ENCODE measurements at places on chromosomes 13 and 19. TPM values are rescaled to one million over a fixed set of nuclear protein-coding genes. Genes with fewer than 3 reads are reported as not detected.

Gene RXFP2
- total RNA-seq, result not detected

Gene ZNF177
- total RNA-seq, result 3.3 TPM

Gene SYNGR4
- not detected for total RNA-seq

GRCh38 chr13:33331962-33332361, 46.4 kb upstream of the STARD13 start:
- no peak for DNase-seq

- DNase-seq, result no peak
These were observed 16.2 kb downstream of the EGLN2 start for GRCh38 chr19:40815223-40815622.

DNA sequence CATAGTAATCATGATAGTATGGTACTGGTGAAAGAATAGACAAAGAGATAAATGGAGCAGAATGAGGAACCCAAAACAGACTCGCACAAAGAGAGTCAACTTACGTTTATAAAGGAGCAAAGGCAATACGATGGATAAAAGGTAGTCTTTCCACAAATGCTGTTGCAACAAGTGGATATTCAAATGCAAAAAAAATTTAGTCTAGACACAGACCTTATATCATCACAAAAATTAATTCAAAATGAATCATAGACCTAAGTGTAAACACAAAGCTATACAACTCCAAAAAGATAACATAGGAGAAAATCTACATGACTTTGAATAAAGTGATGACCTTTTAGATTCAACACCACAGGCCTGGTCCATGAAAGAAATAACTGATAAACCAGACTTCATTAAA, 131.6 kb downstream of the KL start:
- DNase-seq, result no peak

- DNase-seq, result no peak
These were observed at the start of gene APOE for GRCh38 chr19:44905437-44906160. TSS of gene APOE (plus strand) at chr19:44905796. CDS start at chr19:44906625, 829 bp downstream.

DNA sequence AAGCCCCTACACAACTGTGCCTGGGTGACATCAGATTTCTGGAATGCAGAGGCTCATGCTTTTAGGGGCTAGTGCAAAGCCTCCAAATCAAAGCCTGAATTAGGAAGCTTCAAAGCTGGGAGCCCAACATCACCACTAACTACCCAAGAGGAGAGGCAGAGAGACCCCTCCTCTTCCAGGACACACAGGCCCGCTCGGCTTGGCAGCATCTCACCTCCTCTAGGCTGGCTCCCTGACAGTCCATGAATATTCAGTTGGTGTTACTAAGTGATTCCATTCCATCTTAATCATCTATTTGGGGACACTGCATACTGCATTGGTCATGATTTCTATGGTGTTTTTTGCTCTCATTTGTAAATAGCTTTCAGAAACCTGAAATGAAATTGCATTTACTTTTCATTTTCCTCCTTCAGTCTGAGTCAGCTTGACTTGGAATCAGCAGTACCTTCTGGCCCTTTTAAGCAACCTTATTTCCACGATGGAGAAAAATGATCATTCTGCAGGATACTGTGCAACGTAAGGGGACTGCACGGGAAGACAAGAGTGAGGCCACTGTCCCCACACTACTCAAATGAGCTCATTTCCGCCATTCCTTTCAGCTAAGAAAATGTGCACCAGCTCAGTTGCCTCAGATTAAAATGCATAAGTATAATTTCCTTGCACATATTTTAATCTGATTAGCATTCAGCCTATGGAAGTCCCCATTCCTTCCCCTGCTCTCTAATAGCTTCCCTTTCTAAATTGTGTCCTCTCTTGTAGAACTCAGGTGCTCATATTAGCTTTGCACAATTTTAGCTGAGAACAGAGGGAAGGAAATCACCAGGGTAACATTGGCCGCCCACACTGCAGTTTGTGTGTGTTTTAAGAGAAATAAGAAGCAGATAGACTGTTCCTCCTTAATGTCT, 219.9 kb downstream of the RFC3 start:
- DNase-seq, result no peak

DNA sequence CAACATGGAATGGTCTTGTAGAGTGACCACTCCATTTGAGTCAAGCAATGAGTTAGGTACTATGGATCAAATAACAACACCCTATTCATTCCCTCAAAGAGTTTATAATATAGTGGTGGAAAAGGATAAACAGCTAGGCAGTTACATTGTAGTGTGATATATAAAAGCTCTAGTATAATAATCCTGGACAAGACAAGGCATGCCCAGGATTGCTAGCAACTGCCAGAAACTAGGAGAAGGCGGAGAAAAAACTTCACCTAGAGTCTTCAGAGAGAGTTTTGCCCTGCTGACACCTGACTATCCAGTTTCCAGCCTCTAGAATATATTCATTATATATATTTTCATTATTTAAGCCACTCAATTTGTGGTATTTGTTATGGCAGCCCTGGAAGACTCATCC, 530.6 kb downstream of the KLF12 start:
- no peak for DNase-seq

DNA sequence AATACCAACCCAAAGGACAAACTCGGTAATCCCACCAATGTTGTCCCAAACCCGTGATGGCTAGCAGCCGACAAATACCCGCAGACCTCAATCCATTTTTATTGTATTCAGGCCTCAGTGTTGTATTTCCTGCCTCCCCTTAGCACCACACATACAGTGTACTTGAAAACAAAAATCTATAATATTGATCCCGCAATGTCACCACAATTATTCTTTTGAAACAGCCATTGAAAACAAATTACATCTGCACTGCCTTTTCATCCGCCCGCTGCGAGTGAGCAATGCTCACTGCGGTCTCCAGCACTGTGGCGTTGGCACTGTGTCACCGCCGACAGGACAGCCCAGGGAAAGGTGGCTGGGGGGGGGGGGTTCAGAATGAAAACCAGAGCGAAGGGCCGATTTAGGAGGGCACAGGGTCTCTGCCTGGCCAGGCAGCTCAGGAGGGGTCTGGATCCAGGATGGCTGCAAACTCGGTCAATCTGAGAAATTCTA, 385.8 kb upstream of the ZNF507 start:
- no peak for DNase-seq

Data from A172 (cell line).